ENCODE measurements at places on chromosomes 4 and X. TPM values are rescaled to one million over a fixed set of nuclear protein-coding genes. Genes with fewer than 3 reads are reported as not detected.

Gene NEUROG2
- total RNA-seq: not detected

Gene CRMP1
- total RNA-seq: not detected

Gene GLRA2
- not detected for total RNA-seq

Gene CLCN5
- 27.3 TPM for total RNA-seq

Gene ZCCHC18
- not detected for total RNA-seq

Gene ZFP42
- not detected for total RNA-seq

DNA sequence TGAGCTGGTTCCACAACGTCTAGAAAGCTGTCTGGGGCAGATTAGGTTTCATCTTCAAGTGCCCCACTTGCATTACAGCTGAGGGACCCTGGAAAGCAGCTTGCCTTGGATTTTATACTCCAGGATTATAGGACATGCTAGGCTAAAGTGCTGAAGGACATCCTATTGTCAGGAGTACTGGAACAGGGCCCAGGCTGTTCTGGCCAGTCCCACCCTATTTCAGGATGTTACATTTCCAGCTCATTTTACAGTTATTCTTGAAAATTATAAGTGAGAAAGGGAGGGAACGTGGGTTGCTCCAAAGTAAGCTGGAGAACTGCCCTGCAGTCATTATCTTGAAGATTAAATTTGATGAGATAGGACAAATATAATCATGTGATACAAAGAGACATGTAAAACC, 71.0 kb upstream of the UGT8 start:
- no peaks in the 10 kb centered on the region for H3K36me3 ChIP-seq
- H3K27ac ChIP-seq: no peak overlapping the region
- no peaks in the 10 kb centered on the region for H3K27me3 ChIP-seq
- H3K4me3 ChIP-seq: no peak overlapping the region
- no peaks in the 10 kb centered on the region for H3K4me1 ChIP-seq

DNA sequence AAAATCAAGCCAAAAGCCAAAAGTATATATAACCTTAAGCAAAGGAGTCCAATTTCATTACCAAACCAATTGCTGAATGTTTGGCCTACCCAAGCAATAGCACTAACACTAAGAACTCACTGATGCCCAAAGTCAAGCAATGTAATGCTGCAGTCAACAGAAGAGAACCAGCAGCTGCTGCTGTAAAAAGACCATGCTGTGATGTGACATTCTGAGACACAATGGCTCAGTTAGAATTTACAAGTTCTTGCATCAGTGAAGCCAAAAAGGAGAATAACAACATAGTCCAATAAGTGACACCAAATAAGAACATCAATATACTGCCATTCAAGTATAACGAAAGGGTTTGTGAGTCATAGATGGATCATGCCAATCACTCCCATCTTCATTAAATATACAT, 514.0 kb upstream of the DIAPH2 start:
- DNase-seq: no peak
- no peaks in the 10 kb centered on the region for H3K4me1 ChIP-seq
- H3K27ac ChIP-seq: no peak overlapping the region
- H3K4me3 ChIP-seq: no peak overlapping the region
- no peaks in the 10 kb centered on the region for H3K27me3 ChIP-seq

DNA sequence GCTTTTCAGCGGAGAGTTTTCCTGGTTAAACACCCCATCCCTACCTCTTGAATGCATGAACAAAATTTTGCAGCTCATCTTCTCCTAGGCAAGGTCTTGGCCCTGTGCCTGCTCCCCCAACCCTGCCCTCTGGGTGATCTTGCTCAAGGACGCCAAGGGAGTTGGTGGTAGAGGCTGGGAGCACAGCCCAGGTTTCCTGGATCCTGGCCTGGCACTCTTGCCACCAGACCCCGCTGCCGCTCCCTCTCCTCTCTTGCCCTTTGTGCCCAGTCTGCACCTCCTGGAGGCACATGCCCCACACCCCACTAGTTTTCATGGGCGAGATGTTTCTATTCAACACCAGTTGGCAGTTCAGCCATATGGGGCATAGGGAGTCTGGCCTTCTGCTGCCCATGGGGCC, 37.3 kb downstream of the TSC22D3 start:
- no peak overlapping the region for H3K27ac ChIP-seq
- no peak overlapping the region for H3K4me3 ChIP-seq
- DNase-seq: no peak

DNA sequence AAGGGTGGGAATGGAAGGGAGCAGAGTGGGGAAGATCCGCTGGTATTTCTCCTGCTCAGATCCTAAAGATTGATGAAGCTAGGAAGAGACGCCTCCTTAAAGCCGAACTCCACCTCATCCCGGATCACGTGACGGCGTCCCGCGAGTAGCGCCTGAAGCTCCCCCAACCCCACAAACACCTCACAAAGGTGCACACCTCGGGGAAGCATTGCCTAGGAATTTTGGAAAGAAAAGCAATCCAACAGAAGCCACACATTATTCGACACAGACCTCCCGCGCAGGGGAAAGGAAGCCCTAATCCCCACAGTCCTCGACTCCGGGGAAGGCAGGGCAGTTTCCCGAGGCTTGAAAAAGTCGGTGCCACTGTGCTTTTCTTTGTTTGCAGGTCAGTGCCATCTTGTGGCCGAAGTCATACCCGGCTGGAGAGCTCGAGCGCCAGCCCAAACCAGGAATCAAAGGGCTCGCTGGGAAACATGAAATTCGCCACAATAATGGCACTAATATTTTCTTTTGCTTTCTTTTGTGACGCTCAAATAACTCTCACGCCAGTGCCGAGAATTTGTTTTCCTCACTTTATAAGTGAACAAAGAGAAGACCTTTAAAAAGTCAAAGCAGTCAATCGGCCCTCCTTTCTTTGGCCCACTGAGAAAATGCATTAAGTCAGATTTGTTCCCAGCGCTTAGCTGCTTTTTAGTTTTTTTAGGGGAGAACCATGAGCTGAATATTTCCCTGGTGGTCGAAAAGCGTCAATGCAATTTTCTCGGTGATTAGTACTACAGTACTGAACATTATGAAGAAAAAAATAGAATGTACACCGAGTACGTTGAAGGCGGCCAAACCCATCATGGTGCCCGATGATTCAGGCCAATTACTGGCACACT, at the start of gene NPY1R:
TSS of gene NPY1R (minus strand) at position 71 of the 881 bp plus-strand sequence. CDS start 6,042 bp downstream, outside the sequence.
- no peaks in the 10 kb centered on the region for H3K36me3 ChIP-seq
- no peaks in the 10 kb centered on the region for H3K27me3 ChIP-seq
- no peaks in the 10 kb centered on the region for H3K4me1 ChIP-seq
- H3K27ac ChIP-seq: no peak within 1 kb of the TSS

- H3K27me3 ChIP-seq: no peaks in the 10 kb centered on the region
- no peak overlapping the region for H3K4me3 ChIP-seq
- DNase-seq: no peak
- H3K36me3 ChIP-seq: no peaks in the 10 kb centered on the region
- no peaks in the 10 kb centered on the region for H3K4me1 ChIP-seq
Measured at GRCh38 chrX:69083801-69084200, 81.5 kb downstream of the PJA1 start.

DNA sequence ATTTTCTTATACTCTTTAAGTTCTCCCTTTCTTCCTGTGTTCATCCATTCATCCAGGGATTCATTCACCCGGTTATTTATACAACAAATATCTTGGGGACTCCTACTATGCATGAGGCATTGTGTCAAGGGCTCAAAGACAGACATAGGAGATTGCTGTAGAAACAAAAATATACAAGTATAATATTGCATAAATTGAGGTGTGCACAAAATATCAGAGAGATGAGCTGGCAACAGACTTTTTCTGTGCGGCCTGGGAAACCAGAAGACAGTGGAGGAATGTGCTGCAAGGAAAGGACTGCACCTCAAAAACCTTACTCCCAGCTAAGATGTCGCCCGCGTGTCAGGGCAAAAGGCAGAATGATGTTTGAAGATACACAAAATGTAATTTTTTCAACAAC, 9.6 kb downstream of the OTOP1 start:
- H3K36me3 ChIP-seq: no peaks in the 10 kb centered on the region
- H3K27me3 ChIP-seq: no peaks in the 10 kb centered on the region
- H3K4me1 ChIP-seq: no peaks in the 10 kb centered on the region
- no peak overlapping the region for H3K27ac ChIP-seq

- H3K4me1 ChIP-seq: no peaks in the 10 kb centered on the region
- no peaks in the 10 kb centered on the region for H3K36me3 ChIP-seq
- peaks cover 1% of the 10 kb centered on the region for H3K27me3 ChIP-seq
- no peak overlapping the region for H3K4me3 ChIP-seq
Measured at GRCh38 chr4:25076625-25077398, 46.1 kb upstream of the LGI2 start.

DNA sequence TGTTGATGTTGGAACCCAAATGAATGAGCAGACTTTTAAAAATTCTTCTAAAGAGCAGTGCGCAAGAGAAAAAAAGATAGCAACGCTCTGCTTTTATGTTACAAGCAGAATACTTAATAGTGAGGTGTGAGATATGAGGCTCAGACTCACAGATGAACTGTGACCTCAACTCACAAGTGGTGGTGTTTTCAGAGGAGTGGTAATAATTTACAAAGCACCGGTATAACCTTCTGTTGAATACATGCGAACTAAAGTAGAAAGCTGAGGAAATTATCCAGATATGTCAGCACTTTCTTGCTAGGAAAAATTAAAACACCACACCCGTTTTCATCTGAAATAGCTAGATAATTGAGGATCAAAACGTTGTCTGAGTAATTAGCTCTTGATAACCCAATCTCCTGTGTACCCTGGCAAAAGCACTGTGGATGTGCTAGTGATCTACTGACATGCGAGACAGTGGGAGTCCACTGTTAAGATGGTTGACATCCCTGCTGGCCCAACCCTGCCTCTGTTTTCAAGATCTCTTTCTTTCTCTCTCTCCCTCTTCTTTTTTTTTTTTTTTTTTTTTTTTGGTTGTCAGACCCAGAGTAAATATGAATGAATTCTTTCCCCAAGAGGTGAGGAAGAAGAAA, 6.9 kb upstream of the TLL1 start:
- H3K27me3 ChIP-seq: no peaks in the 10 kb centered on the region
- no peaks in the 10 kb centered on the region for H3K36me3 ChIP-seq
- H3K4me3 ChIP-seq: no peak overlapping the region
- no peak overlapping the region for H3K27ac ChIP-seq

- H3K27ac ChIP-seq: no peak overlapping the region
- no peaks in the 10 kb centered on the region for H3K27me3 ChIP-seq
- H3K4me3 ChIP-seq: no peak overlapping the region
Measured at GRCh38 chr4:148850257-148850995, 408.2 kb upstream of the NR3C2 start.

DNA sequence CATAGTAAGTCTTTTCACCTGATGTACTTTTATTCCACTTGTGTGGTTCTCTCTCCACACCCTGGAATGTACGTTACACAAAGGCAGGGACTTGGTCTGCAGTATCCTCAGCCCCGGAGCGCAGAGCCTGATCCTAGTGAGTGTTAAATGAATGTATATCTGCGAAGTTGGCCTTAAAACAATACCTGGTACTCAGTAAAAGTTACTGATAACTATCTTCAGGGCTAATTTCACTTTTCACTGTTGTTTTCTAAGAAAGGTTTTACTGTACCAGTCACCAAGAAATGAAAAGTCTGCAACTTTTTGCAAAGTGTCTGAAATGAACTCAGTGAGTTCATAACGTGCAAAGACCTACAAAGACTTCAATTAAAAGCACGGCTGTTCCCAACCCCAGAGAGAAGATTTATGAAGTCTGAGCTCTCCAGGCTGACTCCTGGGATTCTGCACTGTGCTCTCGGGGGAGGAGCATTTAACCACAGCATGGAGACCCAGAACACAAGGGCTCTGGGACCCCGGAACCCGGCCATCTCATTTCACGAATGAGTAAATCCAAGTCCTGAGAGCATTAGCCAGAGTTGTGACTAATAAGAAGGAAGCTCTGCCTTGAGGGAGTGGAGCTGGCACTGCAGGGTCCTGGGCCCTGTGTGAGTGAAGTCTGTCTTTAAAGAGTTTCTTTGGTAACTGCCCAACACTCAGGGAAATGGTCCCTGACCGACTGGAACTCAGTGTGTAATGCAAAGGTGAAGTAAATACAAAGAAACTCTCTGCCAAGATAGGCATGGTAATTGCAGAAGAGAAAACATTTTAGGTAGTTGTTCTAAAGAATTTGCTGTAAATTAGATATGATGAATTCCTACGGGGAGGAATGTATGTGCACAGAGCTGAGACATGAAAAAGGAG, 165.8 kb downstream of the NSUN7 start:
- no peak overlapping the region for H3K27ac ChIP-seq
- H3K36me3 ChIP-seq: no peaks in the 10 kb centered on the region
- no peak for DNase-seq
- H3K4me1 ChIP-seq: no peaks in the 10 kb centered on the region

GRCh38 chr4:128579154-128579853, 230.2 kb upstream of the JADE1 start:
- H3K27ac ChIP-seq: no peak overlapping the region
- DNase-seq: no peak
- no peaks in the 10 kb centered on the region for H3K27me3 ChIP-seq
- H3K4me3 ChIP-seq: no peak overlapping the region
- peaks cover 2% of the 10 kb centered on the region for H3K4me1 ChIP-seq
